ENCODE measurements at places on chromosomes 1 and 21.

DNA sequence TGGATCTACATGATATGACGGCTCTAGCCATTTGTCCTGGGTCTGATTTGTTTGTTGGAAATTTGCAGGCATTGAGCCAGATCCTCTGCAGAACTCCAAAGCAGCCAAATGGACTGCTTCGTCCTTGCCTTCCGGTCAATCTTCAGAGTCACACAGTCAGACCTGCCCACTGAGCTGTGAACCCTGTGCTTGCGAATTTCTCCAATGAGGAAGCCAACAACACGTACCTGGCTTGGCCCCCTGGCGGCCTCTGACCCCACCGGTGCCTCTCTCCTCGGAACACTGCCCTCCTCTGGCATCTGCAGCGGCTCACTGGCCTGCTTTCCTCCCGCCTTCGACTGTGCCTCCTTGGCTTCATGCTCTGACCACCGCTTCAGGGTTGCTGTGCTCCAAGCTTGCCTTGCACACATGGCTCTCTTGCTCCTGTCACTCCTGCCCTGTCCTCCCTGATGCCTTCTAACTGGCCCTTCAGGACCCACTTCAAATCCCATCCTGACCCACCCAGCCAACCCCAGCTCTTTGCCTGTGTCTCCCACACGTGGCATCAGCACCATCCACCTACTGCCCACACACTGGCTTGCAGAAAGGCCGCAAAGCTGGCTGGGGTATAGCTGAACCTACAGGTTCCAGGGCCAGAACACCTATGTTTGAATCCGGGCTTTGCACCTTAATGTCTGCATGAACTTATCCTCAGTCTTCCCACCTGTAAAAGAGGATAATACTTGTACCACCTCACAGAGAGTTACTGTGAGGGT, 128.2 kb downstream of the KCNN3 start:
- DNase-seq, result no peak

GRCh38 chr1:109248797-109249629, at the start of gene CELSR2:
Gene CELSR2, plus strand, starts transcription at chr1:109249539. Its CDS starts 541 bp downstream, at chr1:109250080.
- DNase-seq, result peak; percentile 38

- no peak for DNase-seq
These were observed 11.6 kb downstream of the LMNA start for GRCh38 chr1:156126043-156126629.

GRCh38 chr1:174217787-174218574, 58.7 kb downstream of the RABGAP1L start:
- peak; percentile 56 for DNase-seq

DNA sequence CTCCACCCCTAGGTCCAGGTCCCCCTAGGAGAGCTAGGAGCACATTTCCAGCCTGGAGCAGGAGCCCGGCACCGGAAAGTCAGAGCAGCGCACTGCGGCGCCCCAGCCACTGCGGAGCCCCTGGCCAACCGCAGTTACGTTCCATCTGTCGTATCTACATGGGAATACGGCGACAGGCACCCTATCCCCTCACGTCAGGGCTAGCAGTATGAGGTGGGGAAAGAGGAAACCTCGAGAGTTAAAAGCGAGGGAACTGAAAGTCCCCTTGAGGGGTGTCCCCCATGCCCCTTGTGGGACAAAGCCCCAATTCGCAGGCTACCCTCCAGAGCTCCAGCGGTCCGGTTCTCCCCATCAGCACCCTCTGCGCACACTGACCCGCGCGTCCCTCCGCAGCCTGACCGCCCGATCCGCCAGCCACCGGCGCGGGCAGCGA, 995 bp downstream of the COLGALT2 start:
- DNase-seq, result no peak

GRCh38 chr1:42983253-42983652, 24.6 kb upstream of the SLC2A1 start:
- DNase-seq, result no peak

DNA sequence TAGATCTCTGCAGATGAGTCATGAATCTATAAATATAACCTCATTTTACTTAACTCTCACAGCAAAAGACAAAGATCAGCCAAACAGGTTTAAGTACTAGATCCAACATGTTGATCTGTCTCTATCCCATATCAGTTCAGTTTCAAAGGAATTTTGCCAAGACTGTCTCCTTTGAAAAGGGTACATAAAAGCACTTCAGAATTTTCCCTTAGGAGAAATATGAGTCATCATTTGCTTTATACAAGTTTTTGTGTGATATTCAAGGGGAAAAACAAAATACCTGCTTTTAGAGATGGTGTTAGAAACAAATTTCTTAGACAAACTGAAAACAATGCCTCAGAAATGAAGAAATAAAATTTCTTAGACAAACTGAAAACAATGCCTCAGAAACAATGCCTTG, 73.5 kb upstream of the LRRC7 start:
- no peak for DNase-seq

DNA sequence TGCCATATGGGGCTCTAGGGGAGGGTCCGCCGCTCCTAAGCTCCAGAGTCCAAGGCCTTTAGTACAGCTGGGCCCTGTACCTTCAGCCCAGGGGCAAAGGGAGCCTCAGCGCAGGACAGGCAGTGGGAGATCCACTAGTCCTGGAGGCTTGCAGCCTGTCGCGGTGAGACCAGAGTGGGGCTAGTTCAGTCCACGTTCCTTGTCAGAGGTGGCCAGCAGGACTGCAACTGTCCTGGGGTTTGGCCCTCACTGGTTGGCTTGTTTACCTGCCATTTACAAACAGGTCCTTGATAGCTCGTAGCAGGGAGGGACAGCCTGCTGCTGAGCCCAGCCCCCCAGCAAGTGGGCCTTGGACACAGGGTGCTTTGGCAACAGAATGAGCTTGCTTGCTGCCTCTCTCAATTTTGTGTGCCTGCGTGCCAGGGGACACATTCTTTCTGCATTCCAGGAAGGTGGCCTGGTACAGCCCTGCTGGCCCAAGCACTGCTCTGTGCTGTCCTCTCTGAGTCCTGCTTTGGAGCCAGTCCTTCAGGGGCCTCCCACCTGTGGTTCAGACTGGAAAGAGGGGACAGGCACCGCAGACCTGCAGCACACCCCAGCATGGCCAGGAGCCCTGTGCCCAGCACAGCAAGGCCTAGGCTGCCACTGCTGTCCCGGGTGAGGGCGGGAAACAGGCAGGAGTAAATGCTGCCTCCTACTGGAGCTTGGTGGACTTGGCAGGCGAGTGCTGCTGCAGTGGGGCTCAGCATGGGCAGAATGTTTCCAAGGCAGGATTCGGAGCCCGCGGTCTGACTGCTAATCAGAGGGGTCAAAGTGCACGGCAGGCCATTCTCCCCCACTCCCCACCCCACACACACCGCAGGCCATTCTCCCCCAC, 15.2 kb downstream of the H6PD start:
- DNase-seq, result peak; percentile 63

DNA sequence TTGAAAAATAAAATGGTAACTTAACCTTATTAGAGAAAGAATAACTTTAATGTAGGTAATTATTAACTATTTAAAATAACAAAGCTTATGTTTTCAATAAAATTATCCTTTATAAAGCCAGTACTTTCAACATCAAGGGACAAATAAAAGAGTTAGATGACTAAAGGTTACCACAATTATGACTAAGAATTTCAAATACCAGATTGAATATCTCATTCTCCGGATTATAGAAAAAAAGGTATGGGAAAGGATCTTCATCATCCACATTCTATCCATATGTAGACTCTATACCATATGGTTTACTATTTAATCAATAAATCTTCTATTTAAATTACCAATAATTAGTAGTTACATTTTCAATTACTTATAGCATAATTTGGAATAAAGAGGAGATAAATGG, 62.8 kb downstream of the TOR3A start:
- DNase-seq, result no peak

GRCh38 chr1:187588917-187589316, 760.2 kb downstream of the PLA2G4A start:
- DNase-seq, result no peak

GRCh38 chr21:41024746-41025254, 143.2 kb upstream of the BACE2 start:
- no peak for DNase-seq

- DNase-seq, result no peak
These were observed 181.5 kb upstream of the C1orf105 start for GRCh38 chr1:172238965-172239364.

GRCh38 chr1:156889802-156890580, 3.5 kb upstream of the PEAR1 start:
- peak; percentile 71 for DNase-seq

DNA sequence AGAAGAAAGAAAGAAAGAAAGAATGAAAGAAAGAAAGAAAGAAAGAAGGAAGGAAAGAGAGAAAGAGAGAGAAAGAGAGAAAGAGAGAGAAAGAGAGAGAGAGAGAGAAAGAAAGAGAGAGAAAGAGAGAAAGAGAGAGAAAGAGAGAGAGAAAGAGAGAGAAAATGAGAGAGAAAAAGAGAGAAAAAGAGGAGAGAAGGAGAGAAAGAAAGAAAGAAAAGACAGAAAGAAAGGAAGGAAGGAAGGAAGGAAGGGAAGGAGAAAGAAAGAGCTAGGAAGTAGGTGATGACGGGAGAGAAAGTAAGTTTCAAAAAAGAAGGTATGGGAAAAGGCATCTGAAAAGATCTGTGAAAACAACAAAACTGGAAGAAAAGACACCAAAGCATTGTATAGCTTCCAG, 72.0 kb downstream of the GRIK1 start:
- no peak for DNase-seq

DNA sequence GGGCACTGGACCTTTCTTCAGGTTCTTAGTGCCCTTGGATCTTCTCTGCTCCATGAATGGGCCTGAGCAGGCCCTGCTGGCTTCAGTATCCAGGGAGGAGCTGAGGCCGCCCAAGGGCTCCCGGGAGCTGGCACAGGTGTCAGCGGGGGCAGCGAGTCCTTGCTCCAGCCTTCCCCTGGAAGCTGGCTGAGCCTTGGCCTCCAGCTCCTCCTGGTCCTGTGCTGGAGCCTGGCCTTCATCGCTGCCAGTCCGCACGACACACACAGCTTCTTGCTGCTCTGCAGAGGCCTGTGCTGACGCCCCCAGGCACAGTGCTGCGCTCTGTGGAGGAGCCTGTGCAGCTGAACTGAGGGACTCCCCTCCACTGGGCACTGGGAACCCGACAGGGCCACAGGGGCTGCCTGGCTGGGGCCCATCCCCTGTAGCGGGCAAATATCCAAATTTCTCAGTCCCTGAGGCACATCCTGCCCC, 1.7 kb downstream of the SPOCD1 start:
- DNase-seq, result no peak

Measured in NCI-H510A treated with DMSO at 0.1 percent for 48 hours (cell line).